Ovary (tissue), 10 donors: ENCODE measurements at places on chromosomes 3 and 15. TPM values are rescaled to one million over a fixed set of nuclear protein-coding genes. Genes with fewer than 3 reads are reported as not detected.

DNA sequence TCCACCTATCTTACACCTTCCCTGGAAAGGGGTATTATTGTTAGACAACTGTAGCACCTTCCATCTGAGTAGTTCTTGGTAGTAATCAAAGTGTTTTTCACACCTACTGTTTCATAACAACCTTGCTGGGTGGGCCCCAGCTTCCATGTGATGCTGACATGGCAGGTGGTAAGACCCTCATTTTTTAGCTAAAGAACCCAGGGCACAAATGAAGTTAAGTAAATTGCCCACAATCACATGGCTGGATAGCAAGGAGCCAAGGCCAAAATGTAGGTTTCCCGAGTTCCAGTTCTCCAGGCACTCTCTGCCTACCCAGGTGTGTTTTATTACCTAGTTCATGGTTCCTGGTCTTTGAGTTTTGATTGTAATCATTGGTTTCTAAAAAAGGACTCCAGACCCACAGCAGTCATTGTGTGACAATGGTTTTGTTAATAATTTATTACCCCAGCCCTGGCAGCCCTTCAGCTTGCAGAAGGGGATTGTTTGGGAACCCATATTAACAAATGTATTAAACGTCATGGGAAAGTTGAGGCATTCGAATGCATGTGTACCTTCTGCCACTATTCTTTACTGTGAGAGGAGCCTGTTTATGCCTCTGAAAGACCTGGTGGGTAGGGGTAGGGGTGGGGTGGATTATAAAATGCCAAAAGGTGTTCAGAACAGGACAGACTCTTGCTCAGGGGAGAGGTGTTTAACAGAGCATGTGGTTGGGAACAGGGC lies 222.2 kb upstream of the BHLHE40 start:
- DNase-seq = no peak

DNA sequence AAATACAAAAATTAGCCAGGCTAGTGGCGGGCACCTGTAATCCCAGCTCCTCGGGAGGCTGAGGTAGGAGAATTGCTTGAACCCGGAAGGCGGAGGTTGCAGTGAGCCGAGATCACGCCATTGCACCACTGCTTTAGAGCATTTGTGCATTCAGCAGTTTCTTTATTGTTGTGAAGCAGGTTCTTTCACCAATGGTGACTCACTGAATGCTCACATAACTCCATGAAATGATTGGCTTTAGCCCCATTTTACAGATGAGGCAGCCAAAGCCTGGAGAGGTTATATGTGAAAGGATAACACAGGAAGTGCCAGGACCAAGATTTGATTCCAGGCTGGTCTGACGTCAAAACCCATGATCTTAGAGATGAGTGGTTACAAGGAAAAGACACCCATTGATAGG lies 195.2 kb downstream of the SLCO3A1 start:
- no peak for DNase-seq

DNA sequence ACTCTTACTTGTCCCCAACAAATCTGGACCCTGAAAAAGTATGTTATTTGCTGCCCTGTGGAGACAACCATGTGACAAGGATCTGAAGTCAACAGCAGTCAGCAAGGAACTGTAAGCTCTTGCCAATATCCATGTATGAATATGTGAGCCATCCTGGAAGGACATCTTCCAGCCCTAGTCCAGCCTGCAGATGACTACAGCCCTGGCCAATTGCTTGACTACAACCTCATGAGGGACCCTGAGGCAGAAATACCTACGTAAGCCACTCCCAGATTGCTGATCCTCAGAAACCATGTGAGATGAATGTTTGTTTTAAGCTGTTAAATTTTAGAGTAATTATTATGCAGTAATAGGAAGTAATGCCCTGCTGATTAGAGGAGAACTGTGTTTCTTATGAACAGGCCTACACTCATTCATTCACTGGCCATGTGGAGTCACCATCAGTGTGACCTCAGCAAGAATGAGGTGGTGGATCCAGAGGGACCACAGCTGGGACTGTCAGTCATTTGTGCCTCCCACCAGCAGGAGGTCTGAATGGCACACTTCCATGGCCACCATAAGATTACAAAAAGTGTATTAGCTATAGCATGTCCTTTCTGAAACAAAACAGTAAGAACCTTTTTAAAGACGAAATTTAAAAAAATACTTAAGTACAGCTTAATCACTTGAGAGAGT lies 92.6 kb downstream of the TFDP2 start:
- DNase-seq = no peak

DNA sequence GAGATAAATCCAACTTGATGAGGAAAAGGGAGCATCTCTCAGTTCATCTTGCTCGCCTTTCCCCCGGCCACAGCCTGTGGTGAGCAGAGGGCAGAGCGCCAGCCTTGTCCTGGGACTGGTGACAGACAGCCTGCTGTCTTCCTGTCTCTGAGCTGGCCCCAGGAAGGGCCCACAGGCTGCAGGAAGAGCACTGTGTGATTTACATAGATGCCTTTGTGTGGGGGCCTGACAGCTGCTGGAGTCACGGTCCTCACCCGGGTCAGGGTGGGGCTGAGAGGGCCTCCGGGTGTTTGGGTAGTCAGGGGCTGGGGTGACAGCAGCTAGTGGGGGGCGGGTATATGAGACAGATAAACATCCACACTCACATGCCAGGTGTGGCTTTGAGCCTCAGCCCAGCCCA lies 29.3 kb downstream of the PLA2G4D start:
- DNase-seq = no peak

DNA sequence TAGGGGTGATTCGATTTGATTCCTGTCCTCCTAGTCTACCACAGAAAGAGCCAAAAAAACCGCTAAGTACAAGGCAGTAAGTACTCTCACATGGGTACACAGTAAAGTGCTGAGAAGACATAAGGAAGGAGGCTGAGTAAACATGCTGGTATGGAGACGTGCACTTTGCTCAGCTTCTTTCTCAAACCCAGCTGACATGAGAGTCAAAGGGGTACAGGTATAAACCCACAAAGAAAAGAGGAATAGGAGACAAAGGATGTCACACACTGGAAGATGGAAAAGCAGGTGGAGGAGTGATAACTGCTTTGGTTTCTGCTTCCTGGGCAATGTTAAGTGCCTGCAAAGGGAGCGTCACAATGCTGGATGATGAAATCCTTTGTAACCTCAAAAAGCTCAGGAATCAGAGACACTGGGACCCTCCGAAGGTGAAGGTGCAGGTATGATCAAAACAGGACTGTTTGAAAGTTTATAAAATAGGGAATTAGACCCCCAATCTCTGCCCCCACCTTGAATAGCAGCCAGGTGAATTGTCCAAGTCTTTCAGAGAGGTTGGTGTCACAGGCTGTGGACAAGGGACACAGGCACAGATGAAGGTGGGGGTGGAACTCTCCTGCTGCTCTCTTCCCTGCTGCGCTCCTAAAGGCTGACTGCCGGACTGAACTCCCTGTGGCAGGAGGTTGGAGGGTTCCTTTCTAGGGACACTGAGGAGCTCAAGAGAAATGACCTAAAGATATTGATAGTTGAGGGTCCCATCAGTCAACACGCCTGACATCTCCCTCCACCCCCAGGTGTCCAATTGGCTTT lies 101.8 kb downstream of the RAB11A start:
- no peak for DNase-seq

ESYT3 gene
- 2.0 TPM for total RNA-seq
